ENCODE measurements at places on chromosomes 7 and 10. TPM values are rescaled to one million over a fixed set of nuclear protein-coding genes. Genes with fewer than 3 reads are reported as not detected.

PRKCQ gene
- total RNA-seq, result 4.5 TPM

SLC18A3 gene
- total RNA-seq, result not detected

EN2 gene
- total RNA-seq, result 0.90 TPM

LHPP gene
- total RNA-seq, result 9.9 TPM

HUS1 gene
- total RNA-seq, result 14.1 TPM

LRMDA gene
- total RNA-seq, result 3.4 TPM

COL26A1 gene
- 0.67 TPM for total RNA-seq

POT1 gene
- total RNA-seq, result 15.8 TPM
